ENCODE measurements at places on chromosomes 13 and 19.
A peak's percentile ranks its signal among the peaks of the same experiment; 100 is the strongest.

GRCh38 chr13:31846182-31846938, 107.0 kb downstream of the RXFP2 start:
- peak overlapping the region; percentile 50 for H3K4me3 ChIP-seq
- peaks cover 53% of the 10 kb centered on the region for H3K27me3 ChIP-seq
- no peaks in the 10 kb centered on the region for H3K4me1 ChIP-seq
- no peak overlapping the region for H3K27ac ChIP-seq
- DNase-seq = peak; percentile 90

- no peak for DNase-seq
- no peak overlapping the region for H3K4me3 ChIP-seq
- H3K27me3 ChIP-seq = no peaks in the 10 kb centered on the region
- H3K36me3 ChIP-seq = no peaks in the 10 kb centered on the region
- H3K27ac ChIP-seq = no peak overlapping the region
- no peaks in the 10 kb centered on the region for H3K4me1 ChIP-seq
Observed at GRCh38 chr13:65378943-65379519, 1851.1 kb downstream of the PCDH9 start.

DNA sequence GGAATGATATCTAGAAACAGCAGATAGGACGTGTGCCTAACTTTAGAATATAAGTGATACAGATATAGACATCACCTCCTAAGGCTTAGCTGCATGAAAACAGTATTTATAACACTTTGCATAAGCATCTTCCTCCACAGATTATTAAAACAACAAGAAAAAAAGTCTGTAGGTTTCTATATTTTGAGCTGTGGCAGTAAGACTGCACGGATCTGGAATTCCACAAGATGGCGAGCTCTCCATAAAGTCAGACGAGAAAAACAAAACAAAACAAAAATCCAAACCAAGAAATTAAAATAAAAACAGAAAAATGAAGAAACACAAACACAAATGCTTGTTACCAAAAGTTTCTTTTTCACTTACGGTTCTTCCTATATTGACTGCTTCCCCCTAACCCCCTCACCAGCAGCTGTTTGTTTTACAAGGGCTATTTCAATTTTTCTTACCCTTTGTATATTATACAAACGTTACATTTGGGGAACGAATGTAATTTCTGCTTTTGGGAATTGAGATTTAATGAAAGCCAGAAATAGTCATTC, 285.8 kb downstream of the MYO16 start:
- H3K27me3 ChIP-seq = no peaks in the 10 kb centered on the region
- DNase-seq = no peak
- no peak overlapping the region for H3K27ac ChIP-seq
- peaks cover 2% of the 10 kb centered on the region for H3K4me1 ChIP-seq

- H3K4me3 ChIP-seq = no peak overlapping the region
- H3K4me1 ChIP-seq = peaks cover 4% of the 10 kb centered on the region
- no peak overlapping the region for H3K27ac ChIP-seq
- DNase-seq = no peak
- no peaks in the 10 kb centered on the region for H3K27me3 ChIP-seq
Observed at GRCh38 chr13:23384111-23384510, 49.4 kb downstream of the SACS start.

- H3K27me3 ChIP-seq = no peaks in the 10 kb centered on the region
- no peak for DNase-seq
- H3K27ac ChIP-seq = no peak overlapping the region
- H3K4me1 ChIP-seq = peaks cover 6% of the 10 kb centered on the region
- no peak overlapping the region for H3K4me3 ChIP-seq
Observed at GRCh38 chr19:33403221-33403972, 29.9 kb downstream of the CEBPG start.

DNA sequence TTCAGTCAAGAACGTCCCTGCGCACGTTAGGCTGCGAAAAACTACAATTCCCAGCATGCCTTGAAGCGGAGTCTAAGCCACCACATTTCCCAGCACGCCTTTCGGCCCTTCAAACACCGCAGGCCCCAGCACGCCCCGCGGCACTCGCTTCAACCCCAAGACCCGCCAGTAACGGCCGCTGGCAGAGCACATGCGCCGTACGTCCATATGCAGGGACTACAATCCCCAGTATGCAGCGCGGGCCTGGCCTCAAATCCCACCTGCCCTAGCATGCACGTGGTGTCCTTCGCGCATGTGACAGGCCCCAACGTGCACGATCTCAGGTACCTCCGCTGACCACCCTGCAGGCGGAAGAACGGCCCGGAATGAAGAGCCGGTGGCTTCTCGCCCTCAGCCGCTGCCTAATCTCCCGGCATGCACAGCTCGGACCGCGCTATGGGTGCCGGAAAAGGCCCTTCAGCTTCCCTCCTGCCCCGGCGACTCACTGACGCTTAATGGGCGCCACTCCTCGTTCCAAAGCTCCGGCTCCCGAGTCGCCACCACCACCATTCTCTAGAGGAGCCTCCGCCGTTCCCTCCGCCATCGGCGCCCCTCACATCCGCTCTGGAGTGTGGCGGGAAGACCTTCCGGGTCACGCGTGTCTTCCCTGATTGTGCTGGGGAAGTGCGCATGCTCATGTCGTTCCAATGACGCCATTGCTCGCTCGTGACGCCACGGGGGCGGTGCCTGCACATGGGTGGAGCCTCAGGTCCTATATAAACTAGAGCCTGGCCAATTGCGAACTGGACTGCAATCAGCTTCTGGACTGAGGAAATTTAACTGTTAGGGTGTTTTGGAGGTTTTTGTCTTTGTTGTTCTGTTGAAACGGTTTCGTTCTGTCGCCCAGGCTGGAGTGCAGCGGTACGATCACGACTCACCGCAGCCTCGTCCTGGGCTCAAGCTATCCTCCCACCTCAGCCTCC, at the start of gene DUS3L:
DUS3L (minus strand) TSS at position 605 of the 962 bp plus-strand sequence; CDS start at position 583, 22 bp downstream.
- peak within 1 kb of the TSS; percentile 82 for H3K27ac ChIP-seq
- peak within 1 kb of the TSS; percentile 89 for H3K4me3 ChIP-seq
- H3K36me3 ChIP-seq = peaks cover 35% of the 10 kb centered on the region

- H3K4me3 ChIP-seq = no peak overlapping the region
- peaks cover 15% of the 10 kb centered on the region for H3K4me1 ChIP-seq
- H3K27me3 ChIP-seq = peaks cover 43% of the 10 kb centered on the region
- H3K36me3 ChIP-seq = no peaks in the 10 kb centered on the region
Observed at GRCh38 chr19:35904311-35905068, 2.2 kb downstream of the HCST start.

- no peak overlapping the region for H3K4me3 ChIP-seq
- H3K4me1 ChIP-seq = peaks cover 2% of the 10 kb centered on the region
- no peaks in the 10 kb centered on the region for H3K36me3 ChIP-seq
Observed at GRCh38 chr13:110280985-110281688, 25.8 kb downstream of the COL4A1 start.

- no peak for DNase-seq
- H3K27ac ChIP-seq = no peak overlapping the region
- H3K4me1 ChIP-seq = no peaks in the 10 kb centered on the region
- peak overlapping the region; percentile 84 for H3K4me3 ChIP-seq
Observed at GRCh38 chr13:57632276-57633140, 964 bp downstream of the PCDH17 start.

- no peaks in the 10 kb centered on the region for H3K4me1 ChIP-seq
- DNase-seq = no peak
- no peaks in the 10 kb centered on the region for H3K36me3 ChIP-seq
- H3K27ac ChIP-seq = no peak overlapping the region
- H3K4me3 ChIP-seq = no peak overlapping the region
Observed at GRCh38 chr13:45456196-45456972, 8.4 kb upstream of the COG3 start.

- no peaks in the 10 kb centered on the region for H3K27me3 ChIP-seq
- no peaks in the 10 kb centered on the region for H3K4me1 ChIP-seq
- no peaks in the 10 kb centered on the region for H3K36me3 ChIP-seq
- no peak for DNase-seq
- H3K27ac ChIP-seq = peak overlapping the region; percentile 87
Observed at GRCh38 chr13:48302871-48303358, 636 bp upstream of the RB1 start.

GRCh38 chr13:73259061-73260017, 200.5 kb downstream of the KLF5 start:
- no peak for DNase-seq
- no peaks in the 10 kb centered on the region for H3K4me1 ChIP-seq

DNA sequence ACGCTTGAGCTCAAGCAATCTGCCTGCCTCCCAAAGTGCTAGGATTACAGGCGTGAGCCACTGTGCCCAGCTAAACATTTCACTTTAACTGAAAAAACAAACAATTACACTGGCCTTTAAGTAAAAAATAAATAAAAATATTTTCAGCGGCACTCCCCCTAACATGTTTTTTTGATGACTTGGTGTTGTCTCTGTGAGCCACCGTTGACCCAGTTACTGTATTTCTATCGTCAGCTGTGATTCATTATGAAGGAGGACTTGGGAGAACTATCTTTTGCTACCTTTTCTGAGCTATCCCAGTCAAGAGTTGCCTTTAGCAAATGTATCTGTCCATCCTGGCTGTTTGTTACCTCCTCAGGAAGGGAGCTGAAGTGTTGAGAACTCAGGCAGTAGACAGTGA, 18.5 kb upstream of the C19orf33 start:
- H3K4me1 ChIP-seq = peaks cover 10% of the 10 kb centered on the region
- H3K27ac ChIP-seq = no peak overlapping the region
- no peaks in the 10 kb centered on the region for H3K27me3 ChIP-seq
- DNase-seq = no peak
- no peak overlapping the region for H3K4me3 ChIP-seq

- no peaks in the 10 kb centered on the region for H3K27me3 ChIP-seq
- H3K4me3 ChIP-seq = peak overlapping the region; percentile 24
- peaks cover 7% of the 10 kb centered on the region for H3K4me1 ChIP-seq
- H3K27ac ChIP-seq = peak overlapping the region; percentile 24
Observed at GRCh38 chr19:55206664-55207500, 2.4 kb downstream of the PTPRH start.

- H3K27me3 ChIP-seq = no peaks in the 10 kb centered on the region
- H3K27ac ChIP-seq = no peak overlapping the region
- no peaks in the 10 kb centered on the region for H3K36me3 ChIP-seq
- H3K4me3 ChIP-seq = no peak overlapping the region
- no peaks in the 10 kb centered on the region for H3K4me1 ChIP-seq
Observed at GRCh38 chr19:52148256-52148655, 8.5 kb upstream of the ZNF616 start.

DNA sequence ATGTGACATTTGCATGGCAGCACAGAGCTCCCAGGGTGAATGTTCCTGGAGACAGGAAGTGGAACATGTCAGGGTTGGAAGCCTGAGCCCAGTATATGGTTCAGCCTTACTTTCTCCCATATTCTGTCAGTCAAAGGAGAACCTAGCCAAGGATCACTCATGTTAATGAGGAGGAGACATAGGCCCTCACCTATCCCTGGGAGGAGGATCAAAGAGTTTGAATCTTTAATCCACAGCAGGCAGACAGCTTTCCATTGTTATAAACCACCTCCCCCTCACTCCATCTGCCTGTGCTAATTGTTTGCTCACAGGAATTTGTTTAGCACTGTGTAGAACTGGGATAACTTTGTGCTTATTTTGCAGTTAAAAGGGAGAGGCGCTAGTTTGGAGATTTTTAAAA, 1069.1 kb downstream of the EFNB2 start:
- H3K36me3 ChIP-seq = no peaks in the 10 kb centered on the region
- H3K4me1 ChIP-seq = peaks cover 6% of the 10 kb centered on the region
- H3K27me3 ChIP-seq = no peaks in the 10 kb centered on the region
- no peak overlapping the region for H3K4me3 ChIP-seq
- peak; percentile 11 for DNase-seq

DNA sequence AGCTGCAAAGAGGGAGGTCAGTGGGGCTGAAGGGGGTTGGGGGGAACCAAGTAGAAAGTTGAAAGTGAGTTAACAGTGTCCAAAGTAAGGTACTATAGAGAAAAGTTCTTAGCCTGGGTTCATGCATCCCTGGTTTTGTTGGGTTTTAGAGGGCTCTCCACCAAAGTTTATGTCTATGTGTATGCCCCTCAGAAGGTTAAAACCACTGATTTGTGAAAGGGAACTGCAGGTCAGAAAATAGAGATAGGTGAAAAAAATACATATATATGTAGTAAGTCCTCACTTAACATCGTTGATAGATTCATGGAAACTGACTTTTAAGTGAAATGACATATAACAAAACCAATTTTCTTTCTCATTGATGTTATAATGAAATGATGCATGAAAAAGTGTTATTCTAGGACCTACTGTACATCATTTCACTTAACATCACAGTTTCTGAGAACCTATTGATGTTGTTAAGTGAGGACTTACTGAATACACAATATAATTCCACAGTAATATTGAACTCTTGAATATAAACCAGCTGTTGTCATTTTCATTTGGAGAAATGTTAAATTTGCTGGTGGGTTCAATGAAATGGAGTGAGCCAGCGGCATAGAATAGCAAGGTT, 9.6 kb downstream of the DGKH start:
- no peaks in the 10 kb centered on the region for H3K4me1 ChIP-seq
- DNase-seq = no peak
- H3K4me3 ChIP-seq = no peak overlapping the region
- no peaks in the 10 kb centered on the region for H3K27me3 ChIP-seq
- no peak overlapping the region for H3K27ac ChIP-seq
- H3K36me3 ChIP-seq = peaks cover 10% of the 10 kb centered on the region

GRCh38 chr19:46841458-46842083, 9.1 kb downstream of the AP2S1 start:
- H3K27ac ChIP-seq = no peak overlapping the region
- no peak overlapping the region for H3K4me3 ChIP-seq
- H3K27me3 ChIP-seq = no peaks in the 10 kb centered on the region
- DNase-seq = no peak

DNA sequence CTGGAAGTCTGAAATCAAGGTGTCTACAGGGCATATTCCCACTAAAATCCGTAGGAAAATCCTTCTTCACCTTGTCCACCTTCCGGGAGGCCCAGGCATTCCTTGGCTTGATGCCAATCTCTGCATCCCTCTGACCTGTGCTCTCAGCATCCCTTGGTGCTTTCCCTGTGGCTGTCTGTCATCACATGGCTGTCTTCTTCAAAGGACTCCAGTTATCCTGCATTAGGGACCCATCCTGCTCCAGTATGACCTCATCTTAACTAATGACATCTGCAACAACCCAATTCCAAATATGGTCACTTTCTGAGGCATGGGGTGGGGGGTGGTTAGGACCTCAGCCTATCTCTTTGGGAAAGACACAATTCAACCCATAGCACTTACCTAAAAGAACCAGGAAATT, 423.8 kb downstream of the IRS2 start:
- peaks cover 6% of the 10 kb centered on the region for H3K4me1 ChIP-seq
- no peaks in the 10 kb centered on the region for H3K36me3 ChIP-seq
- no peak overlapping the region for H3K27ac ChIP-seq
- no peaks in the 10 kb centered on the region for H3K27me3 ChIP-seq
- DNase-seq = no peak

- H3K4me3 ChIP-seq = no peak overlapping the region
- DNase-seq = no peak
- no peak overlapping the region for H3K27ac ChIP-seq
- peaks cover 5% of the 10 kb centered on the region for H3K4me1 ChIP-seq
- no peaks in the 10 kb centered on the region for H3K27me3 ChIP-seq
- no peaks in the 10 kb centered on the region for H3K36me3 ChIP-seq
Observed at GRCh38 chr19:17482877-17483604, 12.7 kb downstream of the SLC27A1 start.

- H3K36me3 ChIP-seq = no peaks in the 10 kb centered on the region
- peaks cover 32% of the 10 kb centered on the region for H3K4me1 ChIP-seq
- H3K27me3 ChIP-seq = no peaks in the 10 kb centered on the region
- no peak for DNase-seq
Observed at GRCh38 chr13:51645154-51645650, 60.9 kb downstream of the WDFY2 start.
